Daoy (cell line): ENCODE measurements at places on chromosomes 12 and 14.

DNA sequence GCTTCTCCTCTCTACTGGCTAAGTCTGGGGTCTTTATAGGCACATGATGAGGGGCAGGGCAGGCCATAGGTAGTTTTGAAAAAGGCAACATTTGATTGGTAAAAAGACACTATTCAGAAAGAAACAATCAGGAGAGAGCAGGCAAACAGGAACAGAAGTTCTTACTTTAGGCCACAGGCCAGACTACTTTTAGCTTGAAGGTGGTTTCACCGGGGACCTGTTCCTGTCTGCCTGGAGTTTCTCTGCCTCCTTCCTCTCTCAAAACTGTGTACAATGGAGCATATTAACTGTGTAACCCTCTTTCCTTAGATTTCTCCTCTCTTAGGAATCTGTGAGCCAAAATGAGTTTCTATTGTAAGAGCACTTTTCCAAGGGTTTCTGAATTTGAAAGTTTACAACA, 167.9 kb upstream of the AVPR1A start:
- no peak for DNase-seq

GRCh38 chr12:99984271-99985128, at the start of gene ANKS1B:
TSS of gene ANKS1B (minus strand) at chr12:99984936. CDS start at chr12:99984237, 699 bp downstream.
- peak; percentile 67 for DNase-seq

- DNase-seq: no peak
These were observed 266.1 kb upstream of the LRIG3 start for GRCh38 chr12:59186451-59186850.

GRCh38 chr12:62625228-62625627, 158.6 kb downstream of the MON2 start:
- DNase-seq: peak; percentile 78

- DNase-seq: peak; percentile 99
These were observed 129.0 kb upstream of the HMGA2 start for GRCh38 chr12:65695113-65695865.

DNA sequence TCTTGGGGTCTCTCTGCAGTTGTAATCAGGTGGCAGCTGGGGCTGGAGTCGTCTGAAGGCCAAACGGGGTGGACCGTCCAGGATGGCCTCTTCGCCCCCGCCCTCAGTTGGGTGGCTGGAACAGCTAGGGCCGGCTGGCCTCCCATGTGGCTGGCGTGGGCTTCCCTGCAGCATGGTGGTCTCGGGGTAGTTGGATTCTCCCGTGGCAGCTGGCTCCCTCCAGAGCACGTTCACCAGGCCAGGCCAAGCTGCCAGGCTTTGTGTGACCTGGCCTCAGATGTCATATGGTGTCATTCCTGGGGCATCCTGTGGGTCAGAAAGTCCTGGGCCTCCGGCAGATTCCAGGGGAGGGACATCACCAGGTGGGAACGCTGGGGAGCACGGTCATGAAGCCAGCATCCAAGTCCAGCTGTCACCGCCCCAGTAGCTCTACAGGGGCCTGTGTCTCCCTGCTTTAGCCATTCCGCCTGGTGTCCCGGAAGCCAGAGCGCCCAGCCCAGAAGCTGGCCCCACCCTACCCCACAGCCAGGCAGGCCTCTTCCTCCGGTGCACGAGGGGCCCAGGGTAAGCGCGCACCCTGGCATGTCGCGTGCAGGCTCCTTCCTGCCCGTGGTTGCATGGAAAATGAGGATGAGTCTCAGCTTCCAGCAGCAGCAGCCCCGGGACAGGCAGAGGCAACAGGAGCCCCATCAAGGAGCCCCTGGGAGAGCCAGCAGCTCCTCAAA, 1.3 kb upstream of the NUDT14 start:
- no peak for DNase-seq

GRCh38 chr14:75726321-75726720, 65.3 kb downstream of the TTLL5 start:
- no peak for DNase-seq

- DNase-seq: no peak
These were observed 22.2 kb upstream of the CCER1 start for GRCh38 chr12:90977224-90977623.

DNA sequence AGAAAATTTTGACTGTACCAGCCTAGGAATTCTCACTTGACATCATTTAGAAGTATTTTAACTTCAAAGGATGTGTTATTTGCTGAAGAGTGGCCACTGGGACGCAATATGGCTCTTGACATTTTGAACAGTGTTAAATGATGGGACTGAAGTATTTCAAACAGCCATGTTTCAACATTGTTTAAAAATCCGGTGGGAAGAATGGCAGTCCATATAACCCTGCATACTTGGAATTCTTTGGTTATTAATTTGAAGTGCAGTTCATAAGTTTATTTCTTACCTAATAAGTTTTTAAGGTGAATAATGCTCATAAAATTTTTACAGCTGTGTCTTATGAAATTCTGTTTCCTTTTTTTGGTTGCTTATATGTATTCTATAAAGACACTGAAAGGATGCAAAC, 8.3 kb downstream of the TMTC2 start:
- DNase-seq: no peak

- DNase-seq: no peak
These were observed 24.3 kb downstream of the DLK1 start for GRCh38 chr14:100750762-100751699.

DNA sequence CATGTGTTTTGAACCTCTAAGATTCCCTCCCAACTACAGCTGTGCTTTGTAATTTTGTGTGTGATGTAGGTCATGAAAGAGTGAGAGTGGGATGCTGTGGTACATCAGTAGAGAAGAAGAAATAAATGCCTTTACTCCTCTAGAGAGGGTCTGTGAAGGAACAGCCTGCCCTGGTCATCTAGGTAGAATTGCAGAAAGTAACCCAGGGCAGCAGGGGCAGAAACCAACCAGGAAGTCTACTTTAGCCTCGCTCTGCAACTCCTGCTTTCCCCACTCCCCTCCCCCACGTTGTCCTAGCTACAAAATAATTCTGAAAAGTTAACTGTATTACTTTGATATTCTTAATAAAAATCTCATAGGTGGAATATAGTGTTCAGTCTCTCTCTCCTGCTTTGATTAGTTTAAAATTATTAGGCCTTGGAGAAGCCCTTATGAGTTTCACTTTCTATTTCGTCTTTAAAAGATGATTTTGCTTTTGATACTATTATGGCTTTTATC, 7.5 kb downstream of the TBK1 start:
- peak; percentile 5 for DNase-seq

DNA sequence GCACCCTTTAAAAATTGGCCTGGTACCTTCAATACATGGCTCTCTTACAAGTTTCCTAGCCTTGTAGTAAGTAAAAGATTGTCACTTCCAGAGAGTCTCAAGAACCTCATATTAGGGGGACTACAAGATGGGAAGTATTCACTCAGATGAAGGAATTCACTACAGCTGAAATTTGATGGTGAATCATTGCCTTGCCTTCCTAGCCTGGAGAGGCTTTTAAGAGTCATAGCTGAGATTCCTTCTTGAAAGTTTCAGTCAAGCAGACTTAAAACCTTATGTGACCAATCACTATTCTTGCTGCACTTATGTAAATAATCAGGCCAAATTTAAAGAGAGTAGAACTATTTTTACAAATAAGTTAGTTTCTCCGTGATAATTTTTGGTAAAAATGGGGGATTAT, 451.6 kb downstream of the TRHDE start:
- no peak for DNase-seq

DNA sequence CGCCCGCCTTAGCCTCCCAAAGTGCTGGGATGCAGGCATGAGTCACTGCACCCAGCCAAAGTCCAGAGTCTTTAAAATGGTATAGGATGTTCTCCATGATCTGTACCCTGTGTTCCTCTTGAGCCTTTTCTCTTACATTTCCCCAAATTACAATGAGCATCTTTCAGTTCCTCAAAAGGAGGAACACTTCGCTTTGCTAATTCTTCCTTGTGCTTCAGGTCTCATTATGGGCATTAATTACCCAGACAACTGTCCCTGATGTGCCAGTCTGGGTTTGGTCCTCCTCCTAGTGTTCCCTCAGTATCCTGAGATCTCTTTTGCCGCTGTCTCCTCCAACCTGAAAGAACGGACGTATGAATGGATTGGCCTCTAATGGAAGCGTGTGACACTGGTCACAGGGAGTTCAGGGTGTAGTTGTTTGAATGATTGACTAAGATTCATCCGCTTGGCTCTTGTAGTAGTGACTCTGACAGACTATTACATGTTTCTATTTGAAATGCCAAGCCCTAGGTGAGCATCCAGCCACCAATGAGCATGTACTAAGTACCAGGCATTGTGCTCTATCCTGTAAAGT, 8.2 kb downstream of the PRKCH start:
- no peak for DNase-seq

GRCh38 chr14:104335611-104336010, 197.2 kb downstream of the KIF26A start:
- no peak for DNase-seq

DNA sequence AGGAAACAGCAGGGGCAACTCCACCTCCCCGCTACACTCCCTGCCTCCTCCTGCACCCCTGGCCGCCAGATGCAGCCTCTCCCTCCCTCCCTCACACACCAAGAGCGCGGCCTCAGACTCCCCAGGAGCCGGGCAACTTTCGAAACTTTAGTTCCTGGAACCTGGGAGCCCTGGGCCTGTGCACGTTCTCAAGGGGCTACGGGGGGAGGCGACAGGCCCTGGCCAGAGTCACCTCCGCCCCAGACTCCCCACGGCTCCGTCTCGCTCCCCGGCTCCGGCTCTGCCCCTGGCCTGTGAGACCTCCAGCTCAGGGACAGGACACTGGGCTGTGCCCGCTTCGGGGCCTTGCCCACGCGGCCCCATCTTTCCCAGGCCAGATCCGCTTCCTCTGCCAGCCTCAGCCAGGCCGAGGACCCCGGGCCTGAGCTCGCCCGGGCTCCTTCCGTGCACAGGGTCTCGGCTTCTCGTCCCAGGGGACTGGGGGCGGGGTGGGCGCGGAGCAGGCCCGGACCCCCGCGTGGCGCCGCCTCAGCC, 5.5 kb downstream of the AMN start:
- no peak for DNase-seq

DNA sequence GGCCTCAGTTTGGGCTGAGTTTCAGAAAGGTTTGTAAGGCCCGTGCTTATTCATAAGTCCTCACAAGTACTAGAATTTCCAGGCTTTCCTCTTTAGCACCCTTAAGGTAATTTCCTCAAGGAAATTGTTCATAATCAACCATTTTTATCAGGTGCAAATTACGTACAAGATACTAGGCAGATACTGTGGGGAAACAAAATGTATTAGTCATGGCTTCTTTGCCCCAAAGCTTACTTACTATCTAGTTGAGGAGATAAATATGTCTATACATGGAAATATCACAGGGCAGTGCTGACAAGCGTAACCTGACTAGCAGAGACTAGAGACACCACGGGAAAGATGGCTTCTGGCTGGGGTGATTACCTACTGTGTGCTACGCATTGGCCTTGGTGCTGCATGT, 22.5 kb downstream of the MAX start:
- DNase-seq: no peak

DNA sequence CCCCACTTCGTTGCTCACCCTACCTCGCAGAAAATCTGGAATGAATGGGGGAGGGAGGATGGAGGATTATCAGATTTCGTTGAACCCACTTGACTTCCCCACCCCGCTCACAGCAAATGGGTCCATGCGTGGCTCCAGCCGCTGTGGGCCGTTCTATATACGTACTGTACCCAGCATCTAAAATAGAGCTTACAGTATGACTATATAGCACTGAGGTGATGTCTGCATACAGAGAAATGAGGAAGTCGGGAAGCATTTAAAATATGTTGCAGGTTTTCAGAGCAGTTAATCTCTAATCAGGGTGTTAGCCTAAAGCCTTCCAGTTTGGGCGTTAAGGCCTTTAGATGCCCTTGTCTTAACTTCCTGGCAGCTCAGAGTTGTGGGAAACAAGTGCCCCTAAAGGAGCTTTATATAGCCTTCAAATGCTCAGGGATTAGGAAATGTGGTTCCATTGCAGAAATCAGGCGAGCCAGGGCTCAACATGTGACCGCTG, 1.4 kb downstream of the BICDL1 start:
- no peak for DNase-seq

DNA sequence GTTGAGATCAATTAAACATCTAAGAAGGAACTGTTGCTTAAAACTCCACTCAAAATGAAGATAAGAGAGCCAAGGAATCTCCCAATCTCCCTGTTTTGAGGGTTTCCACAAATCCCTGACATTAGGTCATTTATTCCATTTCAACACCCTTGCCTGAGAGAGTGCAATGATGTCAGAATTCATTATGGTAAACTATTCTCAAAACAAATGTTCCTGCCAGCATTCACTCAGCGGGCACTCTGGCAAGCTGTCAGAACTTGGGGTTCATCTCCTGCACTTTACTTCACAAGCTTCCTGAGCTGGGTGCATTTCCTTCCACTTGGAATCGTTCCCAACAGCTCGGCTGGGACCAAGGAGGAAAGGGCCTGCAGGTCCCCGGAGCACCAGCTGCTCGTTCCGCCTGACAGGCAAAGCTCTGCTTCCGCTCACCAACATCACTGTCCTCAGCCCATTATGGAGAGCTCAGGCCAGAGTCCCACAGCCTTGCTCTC, 117.8 kb downstream of the TTC7B start:
- peak; percentile 65 for DNase-seq

DNA sequence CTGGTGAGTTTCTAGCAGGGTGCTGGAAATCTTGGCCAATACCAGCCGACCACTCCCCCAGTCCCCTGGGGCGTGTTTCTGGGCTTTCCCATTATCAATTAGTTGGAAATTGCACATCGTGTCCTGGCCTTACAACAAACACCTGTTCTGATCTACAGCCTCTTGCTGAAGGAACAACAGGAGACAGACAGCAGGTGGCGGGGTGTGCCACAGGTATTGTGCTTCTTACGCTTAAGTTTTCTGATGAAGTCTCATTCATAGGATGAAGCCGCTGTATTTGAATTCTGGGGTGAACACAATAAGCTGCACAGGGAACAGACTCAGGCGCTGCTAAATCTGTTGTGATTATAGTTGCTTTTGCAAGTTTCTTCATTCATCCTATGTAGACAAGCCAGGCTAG, 703 bp downstream of the HIGD1C start:
- DNase-seq: no peak

DNA sequence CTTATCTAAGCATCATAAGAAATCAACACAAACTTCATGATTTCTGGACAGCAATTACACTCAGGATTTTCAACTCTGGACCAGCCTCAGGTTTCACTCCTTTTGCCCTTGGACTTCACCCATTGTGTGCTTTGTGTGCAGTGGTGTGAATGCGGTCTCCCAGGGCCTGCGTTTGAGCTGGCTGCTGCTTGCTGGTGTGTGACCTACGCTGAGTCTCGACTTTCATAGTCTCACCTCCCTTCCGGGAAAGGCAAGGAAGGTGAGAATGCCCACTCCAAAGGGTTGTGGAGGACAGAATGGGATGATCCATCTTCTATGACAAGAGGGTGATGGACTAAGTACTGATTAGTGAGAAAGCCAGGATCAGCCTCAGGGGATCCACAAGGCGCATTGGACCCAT, 228.8 kb downstream of the C12orf75 start:
- no peak for DNase-seq

- DNase-seq: no peak
These were observed 91.0 kb upstream of the SFSWAP start for GRCh38 chr12:131619736-131620506.

DNA sequence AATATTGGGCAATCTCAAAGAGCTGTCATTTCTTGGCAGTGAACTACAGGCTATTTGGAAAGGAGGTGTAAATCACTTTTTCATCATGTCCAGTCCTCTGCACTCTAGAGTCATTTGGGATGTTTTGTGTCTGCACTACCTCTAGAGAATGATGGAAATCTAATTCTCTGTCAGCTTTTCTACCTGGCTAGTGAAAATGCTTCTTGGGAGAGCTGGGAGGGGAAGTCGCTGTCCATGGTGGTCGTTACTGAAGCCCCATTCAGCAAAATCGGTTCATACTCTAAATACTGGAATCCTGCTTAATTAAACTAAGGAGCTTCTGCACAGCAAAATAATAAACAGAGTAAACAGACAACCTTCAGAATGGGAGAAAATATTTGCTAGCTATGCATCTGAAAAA, 251.8 kb downstream of the APAF1 start:
- peak; percentile 16 for DNase-seq
